HCT116 (cell line): ENCODE measurements at places on chromosomes 16 and 17. TPM values are rescaled to one million over a fixed set of nuclear protein-coding genes. Genes with fewer than 3 reads are reported as not detected.

- H3K36me3 ChIP-seq = no peaks in the 10 kb centered on the region
- DNase-seq = no peak
- no peaks in the 10 kb centered on the region for H3K4me1 ChIP-seq
- no peak overlapping the region for H3K27ac ChIP-seq
These were observed 52.3 kb upstream of the HNF1B start for GRCh38 chr17:37797206-37797605.

DNA sequence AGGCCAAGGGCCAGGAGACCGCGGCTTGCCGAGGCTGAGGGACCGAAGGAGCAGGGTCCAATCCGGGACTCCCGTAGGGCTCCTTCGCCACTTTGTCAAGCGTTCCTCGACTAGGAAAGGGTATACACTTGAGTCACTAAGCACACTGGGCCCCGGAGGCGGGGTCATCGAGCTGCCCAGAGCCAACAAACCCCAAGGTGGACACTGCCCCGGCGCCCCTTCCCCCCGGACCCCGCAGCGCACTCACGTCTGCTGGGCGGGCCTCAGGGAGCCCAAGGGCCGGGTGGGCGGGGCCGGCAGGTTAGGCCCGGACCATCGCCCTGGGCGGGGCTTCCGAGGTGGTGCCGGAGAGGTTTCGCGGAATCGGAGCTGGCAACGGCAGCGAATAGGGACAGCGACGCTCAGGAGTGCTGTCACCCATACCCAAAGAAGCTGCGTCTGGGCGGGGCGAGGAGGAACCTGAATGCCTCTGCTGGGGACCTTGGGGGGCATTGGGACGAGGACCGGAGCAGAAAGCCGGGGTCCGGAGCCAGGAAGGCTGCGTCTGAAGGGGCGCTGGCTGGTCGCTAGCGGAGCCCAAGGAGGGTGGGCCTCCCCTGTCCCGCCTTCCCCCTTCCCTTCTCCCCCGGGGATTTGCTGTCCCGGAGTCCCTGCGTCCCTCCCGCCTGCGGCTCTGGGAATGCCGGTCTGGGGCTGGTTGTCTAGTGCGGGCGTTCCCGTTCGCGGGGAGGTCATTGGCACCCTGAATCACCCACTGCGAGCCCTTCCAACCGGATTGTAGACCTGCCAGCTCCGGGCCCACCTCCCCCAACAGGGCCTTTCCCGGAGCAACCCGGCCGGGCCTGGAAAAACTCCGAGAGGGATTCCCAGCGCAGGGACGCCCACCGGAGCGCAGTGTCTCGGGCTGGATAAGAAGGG, 118.2 kb upstream of the SMURF2 start:
- no peaks in the 10 kb centered on the region for H3K36me3 ChIP-seq
- no peaks in the 10 kb centered on the region for H3K27me3 ChIP-seq
- DNase-seq = peak; percentile 84
- peak overlapping the region; percentile 70 for H3K27ac ChIP-seq

DNA sequence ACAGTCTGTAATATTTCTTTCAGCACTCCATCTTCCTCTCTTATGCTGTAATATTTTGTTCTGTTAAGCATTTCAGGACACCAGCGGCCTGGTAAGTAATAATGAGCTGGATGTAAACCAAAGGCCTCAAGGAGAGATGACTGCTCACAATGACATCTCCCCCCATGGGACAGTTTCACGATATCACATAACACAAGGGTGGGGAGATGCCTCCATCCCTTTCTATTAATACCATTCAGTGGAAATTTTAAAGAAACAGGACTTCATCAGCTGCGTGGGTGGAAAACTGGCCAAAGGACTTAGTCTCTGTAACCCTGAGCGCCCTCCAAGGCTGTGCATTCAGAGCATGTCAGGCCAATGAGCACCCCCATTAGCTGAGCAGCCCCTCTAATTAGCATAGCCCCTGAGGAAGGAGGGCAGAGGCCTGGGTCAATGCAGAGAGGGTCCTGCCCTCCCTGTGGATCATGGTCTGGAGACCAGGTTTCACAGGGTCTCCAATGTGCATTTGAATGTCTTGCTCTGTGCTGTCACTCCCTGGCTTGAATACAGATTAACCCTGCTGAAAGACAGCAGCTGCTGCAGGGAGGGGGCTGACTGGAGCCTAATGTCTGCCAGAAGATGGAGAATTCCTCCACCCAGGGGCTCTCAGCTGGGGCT, 156.4 kb downstream of the HS3ST2 start:
- H3K27ac ChIP-seq = no peak overlapping the region
- no peaks in the 10 kb centered on the region for H3K4me1 ChIP-seq

GRCh38 chr16:30482366-30482765, 9.8 kb downstream of the ITGAL start:
- H3K27me3 ChIP-seq = no peaks in the 10 kb centered on the region
- H3K4me3 ChIP-seq = no peak overlapping the region
- no peak overlapping the region for H3K27ac ChIP-seq
- DNase-seq = peak; percentile 15

DNA sequence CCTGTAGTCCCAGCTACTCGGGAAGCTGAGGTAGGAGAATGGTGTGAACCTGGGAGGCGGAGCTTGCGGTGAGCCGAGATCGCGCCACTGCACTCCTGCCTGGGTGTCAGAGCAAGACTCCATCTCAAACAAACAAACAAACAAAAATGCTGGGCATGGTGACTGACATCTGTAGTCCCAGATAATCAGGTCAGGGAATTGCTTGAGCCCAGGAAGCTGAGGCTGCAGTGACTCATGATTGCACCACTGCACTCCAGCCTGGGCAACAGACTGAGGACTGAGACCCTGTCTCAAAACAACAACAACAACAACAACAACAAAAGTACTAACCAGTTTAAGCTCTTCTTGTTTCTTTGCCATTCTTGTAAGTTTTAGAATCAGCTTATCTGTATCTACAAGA, 383.0 kb upstream of the PMFBP1 start:
- H3K4me1 ChIP-seq = 0 out of 2 replicates have a peak, but pooled peaks cover 2% of the 10 kb centered on the region
- H3K4me3 ChIP-seq = no peak overlapping the region
- H3K36me3 ChIP-seq = no peaks in the 10 kb centered on the region
- no peaks in the 10 kb centered on the region for H3K27me3 ChIP-seq
- H3K27ac ChIP-seq = no peak overlapping the region
- peak; percentile 4 for DNase-seq

- H3K27ac ChIP-seq = no peak overlapping the region
- H3K4me3 ChIP-seq = no peak overlapping the region
- H3K36me3 ChIP-seq = no peaks in the 10 kb centered on the region
- H3K27me3 ChIP-seq = no peaks in the 10 kb centered on the region
These were observed 7.4 kb downstream of the MAF start for GRCh38 chr16:79593074-79593531.

- H3K4me3 ChIP-seq = no peak overlapping the region
- H3K27ac ChIP-seq = no peak overlapping the region
- H3K27me3 ChIP-seq = no peaks in the 10 kb centered on the region
- H3K36me3 ChIP-seq = peaks cover 9% of the 10 kb centered on the region
These were observed 24.3 kb downstream of the TK2 start for GRCh38 chr16:66525396-66526180.

- H3K27ac ChIP-seq = no peak overlapping the region
- no peaks in the 10 kb centered on the region for H3K4me1 ChIP-seq
- no peaks in the 10 kb centered on the region for H3K27me3 ChIP-seq
These were observed 12.4 kb downstream of the TPSG1 start for GRCh38 chr16:1212616-1213194.

GRCh38 chr17:11618861-11619566, 20.7 kb downstream of the DNAH9 start:
- H3K4me1 ChIP-seq = no peaks in the 10 kb centered on the region
- H3K27ac ChIP-seq = no peak overlapping the region
- no peak overlapping the region for H3K4me3 ChIP-seq
- H3K36me3 ChIP-seq = no peaks in the 10 kb centered on the region
- DNase-seq = no peak
- H3K27me3 ChIP-seq = no peaks in the 10 kb centered on the region

GRCh38 chr16:87924811-87925670, 11.3 kb downstream of the CA5A start:
- no peaks in the 10 kb centered on the region for H3K27me3 ChIP-seq
- no peak overlapping the region for H3K4me3 ChIP-seq
- no peak overlapping the region for H3K27ac ChIP-seq
- no peaks in the 10 kb centered on the region for H3K4me1 ChIP-seq
- no peaks in the 10 kb centered on the region for H3K36me3 ChIP-seq
- DNase-seq = no peak

DNA sequence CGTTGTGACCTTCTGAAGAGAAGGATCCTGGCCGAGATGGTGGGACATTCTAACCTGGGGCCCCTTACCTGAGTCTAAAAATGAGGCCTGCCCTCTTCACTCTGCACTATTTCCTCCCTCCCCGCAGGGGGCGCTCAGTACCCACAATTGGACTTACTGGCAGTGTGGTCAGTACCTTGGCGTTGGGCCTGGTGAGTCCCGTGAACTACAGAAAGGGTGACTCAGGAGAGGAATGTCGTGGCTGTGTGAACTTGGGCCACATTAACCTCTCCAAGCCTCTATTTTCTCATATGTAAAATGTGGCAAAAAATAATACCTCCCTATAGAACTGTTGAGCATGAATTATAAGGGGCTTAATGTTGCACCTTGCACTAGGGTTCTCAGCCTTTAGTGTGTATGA, 3.9 kb downstream of the RSAD1 start:
- peak; percentile 95 for DNase-seq
- no peaks in the 10 kb centered on the region for H3K27me3 ChIP-seq
- H3K36me3 ChIP-seq = peaks cover 41% of the 10 kb centered on the region
- H3K4me1 ChIP-seq = peaks cover 21% of the 10 kb centered on the region
- H3K4me3 ChIP-seq = peak overlapping the region; percentile 36; the same call in 1 of the 2 replicates

GRCh38 chr17:14296166-14296910, 4.5 kb upstream of the HS3ST3B1 start:
- H3K27ac ChIP-seq = no peak overlapping the region
- peaks cover 2% of the 10 kb centered on the region; the same call in 1 of the 2 replicates for H3K4me1 ChIP-seq
- no peaks in the 10 kb centered on the region for H3K36me3 ChIP-seq
- H3K27me3 ChIP-seq = peaks cover 10% of the 10 kb centered on the region; the same call in 1 of the 2 replicates

GRCh38 chr16:3884398-3884797, 3.9 kb upstream of the CREBBP start:
- H3K27ac ChIP-seq = no peak overlapping the region
- H3K27me3 ChIP-seq = no peaks in the 10 kb centered on the region
- no peak overlapping the region for H3K4me3 ChIP-seq
- H3K4me1 ChIP-seq = peaks cover 4% of the 10 kb centered on the region; the same call in 1 of the 2 replicates
- no peaks in the 10 kb centered on the region for H3K36me3 ChIP-seq

DNA sequence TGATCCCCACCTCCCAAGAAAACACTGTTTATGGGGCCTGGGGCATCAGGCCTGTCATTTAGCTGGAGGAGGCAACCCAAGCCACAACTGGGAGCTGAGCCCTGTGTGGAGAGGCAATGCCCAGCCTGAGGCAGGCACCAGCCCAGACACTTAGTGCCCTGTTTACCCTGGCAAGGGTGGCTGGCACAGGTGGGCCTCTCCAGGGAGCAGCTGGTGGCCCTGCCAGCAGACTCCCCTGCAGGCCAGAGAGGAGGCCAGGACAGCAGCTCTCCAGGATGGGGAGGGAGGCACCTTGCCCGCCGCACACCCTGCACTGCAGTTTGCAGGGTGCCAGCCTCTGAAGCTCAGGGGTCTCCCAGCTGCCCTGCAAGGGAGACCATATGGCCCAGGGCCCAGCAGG, 9.1 kb upstream of the TMEM92 start:
- no peak for DNase-seq
- H3K27me3 ChIP-seq = no peaks in the 10 kb centered on the region
- no peaks in the 10 kb centered on the region for H3K36me3 ChIP-seq
- no peak overlapping the region for H3K4me3 ChIP-seq

- no peak overlapping the region for H3K4me3 ChIP-seq
- no peaks in the 10 kb centered on the region for H3K27me3 ChIP-seq
- H3K36me3 ChIP-seq = no peaks in the 10 kb centered on the region
These were observed 14.6 kb downstream of the STH start for GRCh38 chr17:46013502-46014165.

- peaks cover 17% of the 10 kb centered on the region for H3K36me3 ChIP-seq
- H3K4me3 ChIP-seq = no peak overlapping the region
- no peaks in the 10 kb centered on the region for H3K27me3 ChIP-seq
- H3K27ac ChIP-seq = no peak overlapping the region
These were observed 21.2 kb downstream of the LIG3 start for GRCh38 chr17:35001549-35001948.

DNA sequence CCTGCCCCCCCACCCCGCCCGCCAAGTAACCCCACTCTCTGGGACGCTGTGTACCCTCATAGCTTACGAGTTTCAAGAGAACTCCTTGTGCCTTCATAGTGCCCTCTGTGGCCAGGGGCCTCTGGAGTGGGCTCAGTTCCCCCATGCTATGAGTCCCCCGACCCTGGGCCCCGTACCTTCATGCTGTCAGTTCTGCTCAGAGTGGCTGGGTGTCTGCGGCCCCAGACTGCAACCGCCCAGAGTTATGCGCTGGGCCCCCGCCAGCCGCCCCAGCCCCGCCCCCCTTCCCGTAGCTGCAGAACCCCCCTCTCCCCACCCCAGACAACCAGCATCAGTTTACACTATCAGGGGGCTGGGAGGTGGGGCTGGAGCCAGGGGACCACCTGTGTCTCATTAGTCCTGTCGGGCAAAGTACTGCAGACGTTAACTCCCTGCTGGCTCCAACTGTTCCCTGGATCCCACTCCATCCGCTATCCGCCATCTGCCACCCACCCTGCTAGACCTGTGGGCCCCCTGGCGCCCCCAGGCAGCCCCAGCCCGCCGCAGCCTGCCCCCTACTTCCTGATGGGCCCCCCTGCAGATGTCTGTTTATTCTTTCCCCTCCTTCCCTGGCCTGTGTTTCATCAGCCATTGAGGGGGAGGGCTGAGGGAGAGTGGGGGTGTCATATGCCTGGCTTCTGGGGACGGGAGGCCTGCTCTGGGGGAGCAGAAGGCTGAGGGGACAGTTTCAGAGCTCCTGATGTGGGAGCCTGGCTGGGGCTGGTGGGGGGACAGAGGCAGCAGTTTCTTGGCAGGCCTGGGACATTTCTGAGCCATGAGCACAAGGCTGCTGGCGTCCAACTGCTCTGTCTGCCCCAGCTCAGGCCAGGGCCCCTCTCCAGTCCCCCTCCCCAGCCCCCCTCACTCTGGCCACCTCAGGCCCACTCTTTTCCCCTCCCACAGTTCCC, at the start of gene MFAP4:
Gene MFAP4, minus strand, starts transcription at position 217 of the 947 bp plus-strand sequence. Its CDS starts 35 bp downstream, at position 182.
- no peaks in the 10 kb centered on the region for H3K4me1 ChIP-seq
- no peak within 1 kb of the TSS for H3K4me3 ChIP-seq
- H3K36me3 ChIP-seq = peaks cover 5% of the 10 kb centered on the region; the same call in 1 of the 2 replicates
- H3K27me3 ChIP-seq = no peaks in the 10 kb centered on the region

KRT20 gene
- 1.5 TPM for total RNA-seq

KRT23 gene
- total RNA-seq = 19.0 TPM

CDR2L gene
- 26.5 TPM for total RNA-seq

RBFOX1 gene
- not detected for total RNA-seq

GCGR gene
- not detected for total RNA-seq

PABPN1L gene
- total RNA-seq = 0.57 TPM

PDIA2 gene
- 0.93 TPM for total RNA-seq

ITGAD gene
- 0.12 TPM for total RNA-seq

SLFN12L gene
- 0.17 TPM for total RNA-seq

HSD17B2 gene
- total RNA-seq = not detected

PPP1R9B gene
- total RNA-seq = 112 TPM

HOXB7 gene
- 33.6 TPM for total RNA-seq

TNFSF13 gene
- 0.71 TPM for total RNA-seq
